ENCODE measurements at places on chromosomes 6 and 20.

DNA sequence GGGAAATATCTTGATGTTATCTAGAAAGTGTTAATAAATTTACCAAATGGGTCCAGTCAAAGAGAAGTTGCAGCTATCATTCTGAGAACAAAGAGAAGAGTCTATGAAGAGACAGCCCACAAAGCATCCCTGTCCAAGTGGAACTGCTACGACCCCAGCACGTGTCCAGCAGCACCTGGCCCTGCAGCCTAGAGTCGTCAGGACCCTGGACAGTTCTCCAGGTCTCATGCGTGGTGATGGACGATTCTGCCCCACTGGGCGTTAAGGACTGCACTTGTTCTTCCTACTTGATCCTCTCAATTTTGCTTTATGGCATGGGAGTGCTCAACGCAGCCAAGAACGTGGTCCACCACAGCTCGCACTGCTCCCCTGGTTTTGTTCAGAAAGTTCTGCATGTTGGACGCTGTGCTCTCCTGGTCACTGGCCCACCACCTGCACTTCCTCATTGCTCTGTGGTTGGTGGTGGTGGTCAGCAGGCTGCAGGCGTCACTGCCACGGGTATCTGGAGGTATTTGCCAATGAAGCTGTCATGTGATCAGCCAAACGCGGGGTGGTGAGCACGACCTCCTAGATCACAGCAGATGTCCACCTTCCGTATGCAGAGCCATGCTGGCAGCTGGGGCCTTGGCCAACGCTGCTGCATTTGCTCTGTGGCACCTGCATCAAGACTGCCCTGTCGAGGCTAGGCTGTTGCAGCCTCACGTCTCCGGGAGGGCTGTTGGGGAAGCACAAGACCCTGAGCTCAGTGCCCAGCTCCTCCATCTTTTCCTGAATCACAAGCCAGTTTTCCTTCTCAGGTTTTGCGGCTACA lies 356.4 kb downstream of the CDH4 start:
- DNase-seq: no peak

DNA sequence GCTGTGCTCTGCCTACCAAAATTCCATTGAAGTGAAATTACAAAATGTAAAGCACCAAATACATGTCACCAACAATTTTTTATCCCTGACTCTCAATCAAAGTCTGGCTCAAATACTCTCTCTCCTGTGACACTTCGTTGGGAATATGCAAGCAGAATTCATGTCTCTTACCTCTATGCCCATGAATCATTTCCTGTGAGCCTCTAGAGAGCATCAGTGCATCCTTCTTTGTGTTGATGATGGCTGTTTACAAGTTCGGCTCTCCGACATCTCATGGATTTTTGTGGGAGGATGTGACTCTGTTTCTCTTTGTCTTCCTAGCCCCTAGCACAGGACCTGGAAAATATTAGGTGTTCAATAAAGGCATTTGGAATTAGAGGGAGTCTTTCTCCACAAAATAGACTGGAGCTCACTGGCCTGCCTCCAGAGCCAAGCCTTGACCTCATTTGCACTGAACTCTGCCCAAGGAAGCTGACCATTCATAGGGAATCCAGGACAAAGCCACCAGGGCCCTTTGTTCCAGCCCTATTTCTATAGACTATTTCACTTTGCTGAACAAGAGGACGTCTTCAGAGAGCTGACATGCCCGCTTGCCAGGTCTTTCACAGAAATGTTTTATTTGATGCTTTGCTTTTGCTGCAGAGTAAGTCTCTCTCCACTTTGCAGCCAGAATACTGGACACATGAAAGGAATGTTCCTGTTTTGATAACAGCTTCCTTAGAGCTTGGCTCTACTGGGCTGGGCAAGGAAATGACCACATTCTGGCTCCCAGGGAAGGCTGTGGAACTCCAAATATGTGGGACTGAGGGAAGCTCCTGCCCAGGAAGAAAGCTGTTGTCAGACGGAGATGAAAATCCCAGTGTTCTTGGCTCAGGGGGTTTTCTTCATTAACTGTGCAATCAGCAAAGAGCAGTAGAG lies 194.5 kb upstream of the CDYL start:
- no peak for DNase-seq

GRCh38 chr20:40813029-40813431 lies 124.0 kb upstream of the MAFB start:
- DNase-seq: no peak

- DNase-seq: no peak
Observed at GRCh38 chr6:12265791-12266190, 24.4 kb upstream of the EDN1 start.

GRCh38 chr20:2798814-2799213 lies 1.6 kb downstream of the CPXM1 start:
- DNase-seq: no peak

DNA sequence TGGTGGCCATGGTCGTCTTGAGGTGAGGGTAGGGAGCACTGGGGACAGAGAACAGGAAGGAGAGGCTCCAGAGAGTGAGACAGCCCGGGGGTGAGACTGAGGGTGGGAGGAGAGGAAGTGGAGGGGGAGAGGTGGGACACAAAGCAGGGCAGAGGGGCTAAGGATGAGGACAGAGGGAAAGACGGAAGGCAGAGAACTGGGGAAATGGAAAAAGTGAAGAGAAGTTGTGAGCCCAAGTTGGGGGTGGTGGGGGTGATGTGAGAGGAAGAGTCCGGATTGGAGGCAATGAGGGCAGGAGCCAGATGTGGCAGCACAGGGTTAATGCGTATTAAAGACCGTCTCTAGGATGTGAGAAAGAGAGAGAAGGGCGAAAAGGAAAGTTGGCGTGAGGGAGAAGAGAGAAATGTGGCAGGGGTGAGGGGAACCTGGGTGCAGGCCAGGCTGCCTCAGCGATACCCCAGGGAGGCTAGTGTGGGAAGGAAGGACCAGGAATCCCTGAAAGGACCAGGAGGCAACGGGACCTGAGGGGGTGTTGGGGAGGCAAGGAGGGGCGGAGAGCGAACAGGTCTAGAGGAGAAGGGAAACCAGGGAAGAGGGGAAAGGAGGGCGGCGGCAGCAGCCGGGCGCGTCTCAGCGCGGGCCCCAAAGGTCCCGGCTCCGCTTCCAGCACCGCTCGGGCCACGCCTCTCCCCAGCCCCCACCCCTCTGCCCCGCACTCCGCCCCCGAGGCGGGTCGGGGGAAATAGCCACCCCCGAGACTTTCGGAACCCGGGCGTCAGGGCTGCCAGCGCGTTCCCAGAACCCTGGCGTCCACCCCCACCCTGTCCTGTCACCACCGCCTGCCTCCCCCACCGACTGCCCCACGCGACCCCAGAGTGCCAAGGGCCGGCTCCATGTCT lies at the start of gene PPP1R18:
Gene PPP1R18 (minus strand): TSS at position 637 of the 899 bp plus-strand sequence. CDS start 627 bp downstream, at position 10.
- peak; percentile 79 for DNase-seq

DNA sequence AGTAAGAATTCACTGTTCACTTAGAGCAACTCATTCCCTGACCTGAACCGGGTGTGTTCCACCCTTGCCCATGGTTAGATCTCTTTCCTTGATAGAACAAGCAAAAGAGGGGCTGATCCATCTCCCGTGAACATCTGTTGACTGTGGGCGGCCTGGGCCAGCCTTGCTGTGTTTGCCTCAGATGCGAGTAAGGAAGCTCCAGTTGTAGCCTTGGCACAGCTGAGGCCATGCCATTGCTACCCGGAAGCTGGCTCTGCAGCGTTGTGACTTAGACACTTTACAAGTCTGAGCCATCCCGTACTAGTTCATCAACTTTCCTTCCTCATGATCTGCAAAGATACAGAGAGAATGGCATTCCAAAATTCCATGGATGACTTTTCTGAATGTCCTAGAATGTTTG lies 139.0 kb downstream of the MAP3K4 start:
- DNase-seq: no peak

DNA sequence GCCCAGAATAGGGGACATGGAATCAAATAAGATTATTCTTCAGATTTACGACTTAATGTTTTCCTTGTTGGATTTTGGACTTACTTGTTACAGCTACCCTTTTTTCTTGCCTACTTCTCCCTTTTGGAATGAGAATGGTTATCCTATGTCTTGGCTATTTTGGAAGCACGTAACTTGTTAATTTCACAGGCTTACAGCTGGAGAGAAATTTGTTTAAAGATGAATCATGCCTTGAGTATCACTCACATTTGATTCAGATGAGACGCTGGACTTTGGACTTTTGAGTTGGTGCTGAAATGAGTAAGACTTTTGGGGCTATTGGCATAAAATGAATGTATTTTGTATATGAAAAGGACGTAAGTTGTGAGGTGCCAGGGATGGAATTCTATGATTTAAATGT lies 83.3 kb downstream of the SMPDL3A start:
- no peak for DNase-seq

DNA sequence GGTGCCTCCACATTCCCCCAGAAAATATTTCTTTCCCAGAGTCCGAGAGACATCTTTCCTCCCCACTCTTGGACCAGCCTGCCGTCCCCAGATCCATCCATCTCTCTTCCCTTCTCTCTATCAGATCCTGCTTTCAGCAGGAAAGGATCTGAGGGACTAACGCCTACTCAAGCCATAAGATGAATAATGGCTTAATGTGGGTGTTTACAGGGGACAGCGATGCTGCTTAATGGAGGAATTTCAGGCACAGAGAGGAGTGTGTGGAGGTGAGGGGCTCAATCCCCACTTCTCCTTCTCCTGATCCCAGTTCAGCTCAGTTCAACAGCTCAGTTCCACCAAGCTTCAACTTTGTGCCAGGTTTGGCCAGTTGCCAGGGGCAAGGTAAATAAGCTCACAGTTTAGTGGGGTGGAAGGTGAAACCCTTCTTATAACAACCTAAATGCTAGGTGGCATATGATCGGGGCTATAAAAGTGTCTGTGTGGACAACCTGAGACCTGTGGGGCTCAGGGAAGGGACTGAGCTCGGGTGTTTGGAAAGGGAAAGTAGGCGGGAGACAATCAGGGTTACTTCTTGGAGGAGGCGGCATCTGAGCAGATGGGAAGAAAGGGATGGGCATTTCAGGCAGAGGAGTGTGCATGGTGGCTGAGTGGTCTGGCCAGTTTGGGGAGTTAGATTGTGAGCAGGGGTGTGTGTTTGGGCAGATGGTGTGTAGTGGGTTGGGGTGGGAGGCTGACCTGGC lies 55.8 kb downstream of the CDH22 start:
- DNase-seq: no peak

- DNase-seq: no peak
Observed at GRCh38 chr20:36086767-36087166, 67.8 kb upstream of the EPB41L1 start.

DNA sequence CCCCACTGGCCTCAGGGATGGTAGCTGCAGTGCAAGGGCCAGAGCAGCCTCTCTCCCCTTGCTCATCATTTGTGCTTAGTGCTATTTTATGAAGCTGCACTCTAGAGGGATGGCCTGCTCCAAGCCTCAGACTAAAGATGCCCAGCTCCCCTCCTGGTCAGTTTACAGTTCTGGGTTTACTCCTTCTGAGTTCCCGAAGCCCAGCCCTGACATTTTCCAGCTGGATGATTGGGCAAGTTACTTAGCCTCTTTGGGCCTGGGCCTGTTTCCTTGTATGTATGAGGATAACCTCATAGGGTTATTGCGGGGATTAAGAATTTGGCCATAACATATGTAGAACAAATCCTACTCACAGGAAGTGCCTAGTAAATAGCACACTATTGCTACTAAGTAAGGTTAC lies 31.8 kb upstream of the EMILIN3 start:
- no peak for DNase-seq

- DNase-seq: no peak
Observed at GRCh38 chr6:5567890-5568289, 306.6 kb downstream of the FARS2 start.

DNA sequence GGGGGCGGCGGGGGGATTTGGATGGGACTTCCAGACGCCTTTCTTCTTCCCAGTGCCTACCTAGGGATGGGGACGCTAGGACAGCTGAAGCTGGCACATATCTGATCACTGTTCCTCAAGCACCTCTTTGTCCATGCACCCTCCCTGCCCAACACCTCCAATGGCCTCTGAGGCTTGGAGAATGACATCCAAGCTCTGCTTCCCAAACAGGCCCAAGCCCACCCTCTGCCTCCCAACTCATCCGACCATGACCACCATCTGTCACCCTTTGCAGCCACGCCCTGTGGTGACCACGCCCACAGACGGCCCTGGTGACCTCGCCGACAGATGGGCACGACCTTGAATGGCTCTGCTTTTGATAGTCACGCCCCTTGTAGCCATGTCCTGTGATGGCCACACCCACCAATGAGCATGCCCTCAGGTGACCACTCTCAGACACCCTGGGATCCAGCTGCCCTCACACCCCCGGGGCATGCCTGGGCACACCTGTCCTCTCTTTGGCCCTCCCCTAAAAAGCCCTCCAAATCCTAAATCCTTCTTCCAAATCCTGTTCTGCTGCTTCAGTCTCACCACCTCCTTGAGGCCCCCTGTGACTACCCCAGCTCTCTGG lies 51.0 kb downstream of the SSR1 start:
- no peak for DNase-seq

DNA sequence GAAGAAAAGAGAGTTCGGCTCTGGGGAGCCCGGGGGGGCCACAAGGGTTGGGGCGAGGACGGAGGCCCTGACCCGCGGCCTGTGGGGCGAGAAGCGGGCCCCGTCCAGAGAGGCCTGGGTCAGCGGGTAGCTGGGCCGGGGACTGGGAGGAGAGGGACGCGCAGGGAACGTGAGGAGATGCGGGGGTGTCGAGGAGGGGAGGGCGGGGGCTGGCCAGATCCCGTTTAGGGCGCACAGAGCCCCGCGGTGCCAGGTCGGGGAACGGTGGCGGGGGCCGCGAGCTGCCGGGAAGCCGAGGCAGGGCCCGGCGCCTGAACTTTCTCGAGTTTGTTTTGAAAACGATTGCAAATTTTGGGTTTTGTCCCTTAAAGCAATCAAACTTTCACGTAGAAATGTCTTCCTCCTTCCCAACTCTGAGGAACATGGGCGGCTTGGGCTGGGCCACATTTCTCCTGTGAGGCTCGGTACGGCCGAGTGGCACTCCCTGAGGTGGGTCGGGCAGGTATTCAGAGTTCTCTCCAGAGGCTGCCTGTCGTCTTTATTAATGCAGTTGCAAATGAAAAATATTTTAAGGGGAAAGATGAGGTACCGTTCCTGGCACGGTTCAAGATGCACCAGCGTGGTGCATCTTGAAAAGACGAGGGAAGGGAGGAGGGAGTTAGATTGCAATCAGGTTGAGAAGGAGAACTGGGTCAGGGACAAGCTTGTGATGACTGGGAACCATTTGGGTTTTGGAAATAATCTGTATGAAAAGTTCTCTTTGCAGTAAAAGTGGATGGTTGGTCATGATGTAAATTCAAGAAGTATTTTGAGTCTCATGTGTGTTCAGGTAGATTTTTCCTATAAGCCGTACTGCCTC lies 972 bp downstream of the RNF8 start:
- DNase-seq: peak; percentile 10

DNA sequence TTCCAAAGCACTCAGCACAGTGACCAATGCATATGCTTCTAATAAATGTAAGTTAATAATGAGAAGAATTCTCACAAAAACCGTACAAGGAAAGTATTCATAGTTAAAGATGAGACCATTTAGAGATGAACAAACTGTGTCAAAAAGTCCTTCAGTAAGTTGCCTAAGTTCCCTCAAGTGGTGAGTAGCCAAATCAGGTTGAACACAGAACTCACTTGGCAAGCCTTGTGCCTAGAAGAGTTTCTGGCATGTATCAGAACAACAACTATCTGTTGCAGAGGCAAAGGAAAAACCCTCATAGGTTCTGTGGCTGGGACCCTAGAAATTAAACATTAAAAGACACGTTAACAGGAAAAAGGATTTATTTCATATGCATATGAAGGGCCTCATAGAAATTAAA lies 129.6 kb upstream of the DOK5 start:
- no peak for DNase-seq

GRCh38 chr20:39547546-39548408 lies 585.6 kb downstream of the DHX35 start:
- no peak for DNase-seq

GRCh38 chr6:4059115-4059777 lies 19.7 kb downstream of the FAM217A start:
- DNase-seq: peak; percentile 10
